ENCODE measurements at places on chromosomes 2 and 18. TPM values are rescaled to one million over a fixed set of nuclear protein-coding genes. Genes with fewer than 3 reads are reported as not detected.

MRO gene
- 3.1 TPM for total RNA-seq

GAREM2 gene
- 6.0 TPM for total RNA-seq

GLS gene
- total RNA-seq = 95.0 TPM

PROKR1 gene
- total RNA-seq = not detected

TTR gene
- total RNA-seq = not detected

TMEM163 gene
- 1.3 TPM for total RNA-seq

PSMA8 gene
- total RNA-seq = not detected

TNFAIP6 gene
- total RNA-seq = 49.1 TPM

UNC80 gene
- total RNA-seq = not detected

CFC1B gene
- total RNA-seq = not detected

AFF3 gene
- total RNA-seq = 0.32 TPM

HOXD12 gene
- not detected for total RNA-seq

LIMS3 gene
- 2.3 TPM for total RNA-seq

BCL11A gene
- not detected for total RNA-seq

FEV gene
- not detected for total RNA-seq

SIX3 gene
- total RNA-seq = not detected

RNF144A gene
- 1.9 TPM for total RNA-seq

VWA3B gene
- total RNA-seq = not detected

SPC25 gene
- total RNA-seq = 2.1 TPM

GULP1 gene
- total RNA-seq = 7.9 TPM

ADAM23 gene
- total RNA-seq = 8.3 TPM

ASB1 gene
- total RNA-seq = 21.4 TPM

GREB1L gene
- total RNA-seq = 0.36 TPM

ZNF407 gene
- 5.8 TPM for total RNA-seq

GRHL1 gene
- total RNA-seq = 0.16 TPM

All from cardiac atrium fibroblast (primary cell).